ENCODE measurements at places on chromosomes 13 and 19.

GRCh38 chr19:13492128-13492527 is 14.2 kb downstream of the CACNA1A start:
- no peak for DNase-seq

DNA sequence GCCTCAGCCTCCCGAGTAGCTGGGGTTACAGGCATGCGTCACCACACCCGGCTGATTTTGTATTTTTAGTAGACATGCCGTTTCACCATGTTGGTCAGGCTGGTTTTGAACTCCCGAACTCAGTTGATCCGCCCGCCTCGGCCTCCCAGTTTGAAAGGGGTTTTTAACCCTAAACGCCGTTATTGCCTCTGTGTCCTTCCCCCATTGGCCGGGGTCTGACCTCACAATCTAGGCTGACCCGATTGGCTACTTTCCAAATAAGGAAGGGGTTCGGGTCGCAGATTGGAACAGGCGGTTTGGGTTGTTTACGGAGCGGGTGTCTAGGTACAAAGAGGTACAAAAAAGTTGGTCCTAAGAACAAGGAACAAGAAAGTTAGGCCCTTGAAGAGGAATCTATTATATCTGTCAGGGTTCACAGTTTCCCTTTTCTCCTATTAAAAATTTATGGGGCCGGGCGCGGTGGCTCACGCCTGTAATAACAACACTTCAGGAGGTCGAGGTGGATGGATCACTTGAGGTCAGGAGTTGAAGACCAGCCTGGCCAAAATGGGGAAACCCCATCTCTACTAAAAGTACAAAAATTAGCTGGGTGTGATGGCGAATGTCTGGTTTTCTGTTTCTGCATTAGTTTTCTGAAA is 1.0 kb downstream of the ZNF253 start:
- no peak for DNase-seq

DNA sequence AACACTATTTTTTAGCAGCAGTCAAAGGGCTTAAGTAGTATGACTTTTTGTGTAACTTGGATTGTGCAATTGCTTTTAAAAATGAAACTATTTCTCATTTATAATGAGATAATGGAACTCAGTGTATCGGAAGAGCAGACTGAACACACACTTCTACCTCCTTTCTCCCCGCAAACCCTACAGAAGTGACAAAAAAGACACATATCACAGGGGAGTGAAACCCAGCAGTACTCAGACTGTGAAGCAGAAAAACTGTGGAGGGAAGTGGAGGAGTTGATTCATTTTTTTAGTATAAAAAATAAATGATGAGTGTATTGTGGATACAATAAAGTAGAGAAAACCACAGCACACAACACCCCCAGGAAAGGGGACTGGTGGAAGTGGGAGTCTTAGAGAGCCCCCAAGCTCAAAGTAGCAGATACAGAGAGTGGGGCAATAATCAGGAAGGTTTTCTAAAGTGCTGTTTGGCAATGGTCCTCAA is 9.7 kb downstream of the LPAR6 start:
- no peak for DNase-seq

- no peak for DNase-seq
Observed at GRCh38 chr13:74576420-74576819, 442.2 kb upstream of the KLF12 start.

DNA sequence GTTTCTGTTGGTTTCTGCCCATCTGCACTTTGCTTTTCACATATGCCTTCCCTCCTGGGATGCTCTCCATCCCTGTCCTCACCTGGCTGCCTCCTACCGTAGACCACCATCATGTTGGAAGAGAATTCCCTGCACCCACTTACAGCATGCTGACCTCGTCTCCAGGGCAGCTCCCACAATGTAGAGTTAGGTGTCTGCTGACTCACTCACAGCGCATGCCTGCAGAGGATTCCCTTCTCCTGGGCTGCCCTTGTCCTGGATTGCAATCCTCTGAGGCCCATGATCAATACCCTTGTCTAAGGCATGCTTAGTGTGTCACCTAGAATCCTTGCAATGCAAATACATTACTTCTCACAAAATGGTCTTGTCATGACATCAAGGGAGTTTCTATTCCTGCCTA is 43.6 kb downstream of the STOML3 start:
- no peak for DNase-seq

DNA sequence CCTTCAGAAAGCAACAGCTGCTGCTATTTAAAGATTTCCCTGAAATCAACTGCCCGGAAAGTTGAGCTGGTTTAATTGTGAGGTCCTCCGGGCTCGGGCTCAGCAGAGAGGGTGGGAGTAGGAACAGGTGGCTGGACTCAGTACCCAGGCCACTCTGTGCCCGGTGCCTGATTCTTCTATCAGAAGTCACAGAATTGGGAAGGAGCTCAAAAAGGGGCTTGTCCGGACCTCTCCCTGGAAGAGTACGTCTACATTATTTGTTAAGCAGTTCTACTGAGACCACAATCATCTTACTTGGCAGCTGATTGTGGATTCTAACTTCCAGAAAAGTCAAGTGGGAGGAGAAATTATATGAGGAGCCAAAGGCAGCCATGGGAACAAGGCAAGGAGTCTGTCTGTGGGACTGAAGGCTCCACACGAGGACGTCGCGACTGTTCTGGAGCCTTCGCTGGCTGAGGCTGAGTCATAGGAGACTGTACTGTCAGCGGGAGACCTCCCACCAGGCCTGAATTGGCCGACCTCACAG is 91.7 kb upstream of the ANKRD10 start:
- no peak for DNase-seq

DNA sequence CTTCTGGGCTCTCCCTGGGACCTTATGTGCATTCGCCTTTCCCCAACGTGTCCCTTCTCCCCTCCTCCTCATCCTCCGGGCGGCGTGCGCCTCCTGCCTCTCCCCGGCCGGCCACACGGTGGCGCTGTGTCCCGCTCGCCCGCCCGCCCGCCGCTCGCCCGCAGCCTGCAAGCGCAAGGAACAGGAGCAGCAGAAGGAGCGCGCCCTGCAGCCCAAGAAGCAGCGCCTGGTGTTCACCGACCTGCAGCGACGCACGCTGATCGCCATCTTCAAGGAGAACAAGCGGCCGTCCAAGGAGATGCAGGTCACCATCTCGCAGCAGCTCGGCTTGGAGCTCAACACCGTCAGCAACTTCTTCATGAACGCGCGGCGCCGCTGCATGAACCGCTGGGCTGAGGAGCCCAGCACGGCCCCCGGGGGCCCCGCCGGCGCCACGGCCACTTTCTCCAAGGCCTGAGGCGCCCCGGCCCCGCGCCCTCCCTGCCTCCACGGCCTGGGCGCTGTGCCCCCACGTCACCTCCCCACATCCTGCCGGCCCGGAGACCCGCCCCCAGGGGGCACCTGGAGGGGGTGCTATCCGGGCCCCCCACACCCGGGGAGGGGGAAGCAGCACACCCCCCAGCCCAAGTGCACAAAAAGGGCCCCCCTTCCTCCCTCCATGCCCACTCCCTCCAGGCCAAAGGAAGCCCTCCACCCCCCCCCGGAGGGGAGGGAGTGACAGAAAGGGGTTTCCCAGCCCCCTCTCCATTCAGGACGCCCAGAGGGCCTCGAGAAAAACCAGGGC is 21.9 kb downstream of the ONECUT3 start:
- DNase-seq = no peak

GRCh38 chr19:29562299-29563297 is 36.8 kb downstream of the VSTM2B start:
- DNase-seq = no peak

GRCh38 chr19:1853295-1854038 is 5.2 kb upstream of the REXO1 start:
- peak; percentile 89 for DNase-seq

GRCh38 chr13:44382635-44383145 is 9.1 kb downstream of the SERP2 start:
- no peak for DNase-seq

DNA sequence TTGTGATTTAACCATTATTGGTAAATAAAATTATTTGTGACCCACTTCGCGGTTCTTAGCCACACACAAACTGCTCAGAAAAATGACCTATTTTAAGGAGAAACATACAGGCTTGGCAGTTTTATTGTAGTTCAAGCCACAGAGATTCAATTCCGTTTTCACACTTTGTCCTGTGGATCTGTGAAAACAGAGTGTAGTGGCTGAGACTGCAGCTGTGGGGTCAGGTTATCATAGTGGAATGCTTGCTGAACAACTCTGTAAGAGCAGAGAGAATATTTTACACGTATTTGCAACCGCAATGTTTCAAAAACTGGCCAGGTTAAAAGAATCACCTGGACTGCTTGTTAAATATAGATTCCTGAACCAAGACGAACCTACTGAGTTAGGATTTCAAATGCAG is 292.5 kb downstream of the GPC5 start:
- DNase-seq = no peak

- no peak for DNase-seq
Observed at GRCh38 chr19:7069904-7070226, 362 bp downstream of the ZNF557 start.

DNA sequence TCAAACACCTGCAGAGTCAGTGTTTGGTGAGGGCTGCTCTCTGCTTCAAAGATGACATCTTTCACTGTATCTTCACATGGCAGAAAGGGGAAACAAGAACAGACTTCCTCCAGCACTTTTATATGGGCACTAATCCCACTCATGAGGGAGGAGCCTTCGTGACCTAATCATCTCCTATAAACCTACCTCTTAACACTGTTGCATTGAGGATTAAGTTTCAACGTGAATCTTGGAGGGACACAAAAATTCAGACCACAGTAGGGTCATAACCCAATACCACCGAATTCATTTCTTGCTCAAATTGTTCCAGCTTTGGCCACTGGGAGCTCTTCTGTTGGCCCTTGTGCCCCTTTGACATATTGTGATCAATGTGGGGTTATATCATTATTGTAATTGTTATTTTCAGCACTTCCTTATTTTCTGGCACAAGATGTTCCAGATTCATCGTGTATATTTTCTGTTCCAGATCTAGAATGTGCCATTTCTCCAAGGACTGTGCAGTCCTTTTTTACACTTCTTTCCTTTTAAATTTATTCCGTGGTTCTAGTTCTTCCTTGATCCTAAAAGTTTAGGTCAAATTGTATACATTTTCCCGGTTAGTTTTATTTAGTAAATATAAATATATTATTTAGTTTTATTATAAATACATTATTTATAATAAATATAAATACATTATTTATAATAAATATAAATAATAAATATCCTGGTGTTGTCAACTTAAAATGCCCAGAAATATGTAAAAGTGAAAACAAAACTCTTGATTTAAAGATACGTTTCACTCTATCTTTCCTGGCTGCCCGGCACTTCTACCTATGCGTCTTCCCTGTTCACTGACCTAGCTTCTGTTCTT is 35.5 kb upstream of the IGFL4 start:
- DNase-seq = no peak

DNA sequence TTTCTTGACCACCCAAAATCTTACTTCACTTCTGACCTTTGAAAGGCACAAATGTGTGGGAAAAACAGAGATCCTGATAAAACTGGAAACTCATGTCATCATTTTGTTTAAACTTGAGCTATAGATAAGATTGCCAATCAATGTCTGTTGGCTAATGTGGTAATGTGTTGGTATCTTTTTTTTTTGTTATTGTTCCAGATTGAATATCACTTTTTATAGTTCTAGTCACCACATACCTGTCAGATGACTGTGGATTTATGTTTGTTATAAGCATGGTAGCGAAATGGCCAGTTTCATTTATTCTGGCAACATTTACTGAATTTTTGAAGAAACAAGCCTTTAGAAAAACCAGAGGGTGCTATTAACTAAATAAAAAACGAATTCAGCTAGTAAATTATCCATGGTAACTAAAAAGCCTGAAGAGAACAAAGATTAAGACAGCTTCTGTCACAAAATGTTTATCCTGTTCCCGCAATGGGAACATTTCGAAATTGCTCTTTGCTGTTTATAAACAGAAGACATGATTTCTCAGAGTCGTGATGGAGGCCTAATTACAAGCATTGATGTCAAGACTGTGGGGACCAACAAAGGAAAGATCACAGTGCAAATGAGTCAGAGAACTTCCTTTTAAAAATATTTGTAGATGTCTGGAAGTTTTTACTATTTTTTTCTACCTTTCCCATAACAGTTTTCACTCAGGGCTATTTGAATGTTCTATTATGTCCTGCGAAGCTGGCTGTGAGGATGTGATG is 82.9 kb upstream of the POSTN start:
- no peak for DNase-seq

GRCh38 chr13:62846302-62846701 is 1430.7 kb upstream of the PCDH20 start:
- no peak for DNase-seq

- no peak for DNase-seq
Observed at GRCh38 chr19:51710163-51710562, 13.6 kb downstream of the HAS1 start.

GRCh38 chr19:41753936-41754529 is 1.3 kb upstream of the CEACAM6 start:
- peak; percentile 35 for DNase-seq

DNA sequence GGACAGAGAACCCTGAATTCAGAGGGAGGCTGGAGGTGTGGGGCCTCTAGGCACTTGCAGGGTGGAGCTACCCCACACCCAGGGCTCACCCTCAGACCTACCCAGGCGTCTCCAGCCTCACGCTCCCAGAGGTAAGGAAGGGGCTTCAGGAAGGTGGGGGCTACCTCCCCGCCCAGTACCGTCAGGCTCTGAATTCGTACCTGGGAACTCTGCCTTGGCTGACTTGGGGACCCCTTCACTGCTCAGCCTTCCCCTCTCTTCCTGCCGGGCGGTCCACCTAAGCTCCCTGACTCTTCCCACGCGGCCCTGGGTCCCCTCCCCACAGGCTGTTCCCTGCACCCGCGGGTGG is 28.5 kb upstream of the PARP4 start:
- no peak for DNase-seq

DNA sequence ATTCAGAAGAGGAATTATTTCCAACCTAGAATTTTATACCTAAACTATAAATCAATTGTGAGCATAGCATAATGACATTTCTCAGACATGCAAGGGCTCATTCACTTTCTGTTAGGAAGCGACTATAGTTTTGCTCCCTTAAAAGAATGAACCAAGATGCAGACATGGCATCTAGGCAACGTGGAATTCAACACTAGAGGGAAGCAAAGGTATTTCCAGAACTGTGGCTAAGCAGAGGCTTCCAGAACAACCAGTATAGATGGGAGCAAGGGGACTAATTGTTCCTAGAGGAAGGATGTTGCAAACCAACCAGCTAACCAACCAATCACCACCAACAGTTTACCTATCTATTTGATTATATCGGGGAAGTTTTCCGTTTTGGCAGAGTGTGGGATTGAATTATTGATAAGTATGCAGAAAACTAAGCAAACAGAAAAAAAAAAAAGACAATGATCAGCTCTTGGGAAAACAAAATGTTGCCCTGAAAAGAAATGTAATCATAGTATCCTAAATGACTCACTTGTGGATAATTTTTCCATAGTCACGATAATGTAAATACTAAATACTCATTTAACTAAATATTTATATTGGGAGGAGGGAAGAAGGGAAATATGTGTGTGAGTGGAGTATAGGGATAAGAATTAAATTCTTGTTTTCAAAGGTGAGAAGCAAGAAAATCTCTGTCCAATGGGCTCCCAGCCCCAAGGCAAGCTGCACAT is 21.1 kb downstream of the ARL11 start:
- DNase-seq = no peak

- DNase-seq = no peak
Observed at GRCh38 chr19:38649305-38650171, 2.1 kb downstream of the ACTN4 start.
